Myocyte (in vitro differentiated cells): ENCODE measurements at places on chromosomes 3 and 15.
A peak's percentile ranks its signal among the peaks of the same experiment; 100 is the strongest.

GRCh38 chr15:48282216-48282615 lies 49.0 kb upstream of the DUT start:
- DNase-seq = no peak

- no peak for DNase-seq
Observed at GRCh38 chr3:138222942-138223287, 35.8 kb downstream of the ARMC8 start.

GRCh38 chr3:94117729-94118128 lies 54.9 kb downstream of the NSUN3 start:
- no peak for DNase-seq

GRCh38 chr15:85592148-85592547 lies 202.6 kb downstream of the KLHL25 start:
- DNase-seq = peak; percentile 83

DNA sequence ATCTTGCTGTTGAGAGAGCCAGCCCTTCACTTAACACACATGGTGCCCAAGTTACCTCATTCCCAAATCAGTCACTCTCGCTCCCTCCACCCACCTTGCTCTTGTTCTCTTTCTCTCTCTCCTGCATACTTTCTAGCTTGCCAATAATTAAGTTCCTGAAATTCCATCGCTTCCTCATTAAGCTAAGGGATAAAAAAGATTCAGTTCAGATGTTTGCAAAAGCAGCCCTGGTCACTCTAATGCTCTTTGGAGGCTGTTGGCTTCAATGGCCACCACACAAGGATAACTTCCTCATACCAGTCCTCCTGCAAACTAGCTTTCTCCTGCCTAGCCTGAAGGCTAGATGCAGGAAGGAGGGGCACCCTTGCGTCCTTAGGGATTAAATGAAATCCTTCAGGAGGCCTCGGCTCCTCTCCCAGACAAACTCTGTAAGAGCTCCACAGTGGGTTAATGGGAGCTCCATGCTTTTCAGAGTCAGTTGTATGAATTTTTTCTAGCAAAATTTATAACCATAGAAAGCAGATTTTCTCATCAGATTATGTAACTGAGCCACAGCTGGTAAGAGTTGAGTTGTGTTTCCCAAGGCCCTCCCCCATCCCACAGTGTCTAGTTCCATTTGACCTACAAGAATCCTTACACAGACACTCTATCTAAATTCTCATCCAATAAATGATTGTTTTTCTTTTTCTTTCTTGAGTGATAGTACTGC lies 176.6 kb upstream of the TRIM42 start:
- peak; percentile 46 for DNase-seq

DNA sequence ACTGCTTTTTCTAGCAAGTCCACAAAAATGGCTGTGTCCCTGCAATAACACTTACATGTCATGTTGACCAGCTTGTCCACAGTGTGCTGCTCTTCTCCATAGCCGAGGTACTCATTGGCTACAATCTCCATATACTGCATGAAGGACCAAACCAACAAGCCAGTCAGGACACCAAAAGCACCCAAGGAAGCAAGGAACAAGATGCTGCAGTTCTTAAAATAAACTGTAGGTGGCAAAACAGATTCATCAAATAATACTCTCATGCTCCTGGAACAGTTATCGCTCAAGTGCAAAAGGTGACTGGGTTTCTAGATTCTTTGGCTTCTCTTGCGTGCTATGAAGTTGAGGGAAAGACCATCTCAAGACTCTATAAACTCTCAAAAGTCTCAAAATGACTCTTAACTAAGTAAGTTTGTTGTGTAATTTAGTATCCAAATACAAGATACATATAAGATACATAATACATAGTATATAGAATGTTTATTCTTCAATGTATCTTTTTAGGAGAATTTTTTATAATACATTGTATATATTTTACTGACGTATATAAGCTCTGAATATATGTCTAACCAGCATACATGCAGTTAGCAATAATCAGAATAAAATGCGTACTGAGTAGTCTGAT lies 57.0 kb downstream of the NEK10 start:
- peak; percentile 89 for DNase-seq
